ENCODE measurements at places on chromosomes 13 and 19.

DNA sequence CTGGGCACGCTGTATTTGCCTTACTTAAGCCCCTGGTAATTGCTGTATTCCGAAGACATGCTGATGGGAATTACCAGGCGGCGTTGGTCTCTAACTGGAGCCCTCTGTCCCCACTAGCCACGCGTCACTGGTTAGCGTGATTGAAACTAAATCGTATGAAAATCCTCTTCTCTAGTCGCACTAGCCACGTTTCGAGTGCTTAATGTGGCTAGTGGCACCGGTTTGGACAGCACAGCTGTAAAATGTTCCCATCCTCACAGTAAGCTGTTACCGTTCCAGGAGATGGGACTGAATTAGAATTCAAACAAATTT, 676 bp downstream of the BRCA2 start:
- DNase-seq, result no peak

GRCh38 chr13:81987159-81987558, 1646.2 kb upstream of the SPRY2 start:
- DNase-seq, result no peak

DNA sequence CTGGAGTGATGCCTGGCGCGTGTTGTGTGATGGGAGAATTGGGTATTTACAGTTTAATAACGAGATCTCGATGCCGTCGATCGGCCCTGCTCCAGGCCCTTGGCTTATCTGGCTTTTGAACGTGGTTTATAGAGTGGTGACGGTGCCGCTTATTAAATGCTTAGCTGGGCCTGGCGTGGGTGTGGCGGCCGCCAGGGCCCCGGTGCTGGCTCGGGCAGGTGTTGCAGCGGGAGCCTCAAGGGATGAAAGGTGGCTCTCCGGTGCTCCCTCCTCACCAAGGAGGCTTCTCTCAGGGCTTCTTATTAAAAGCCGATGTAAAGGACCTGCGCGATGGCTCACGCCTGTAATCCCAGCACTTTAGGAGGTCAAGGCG, 173.8 kb downstream of the KDM4B start:
- no peak for DNase-seq

GRCh38 chr13:113616991-113617749, 32.6 kb downstream of the TFDP1 start:
- DNase-seq, result no peak

DNA sequence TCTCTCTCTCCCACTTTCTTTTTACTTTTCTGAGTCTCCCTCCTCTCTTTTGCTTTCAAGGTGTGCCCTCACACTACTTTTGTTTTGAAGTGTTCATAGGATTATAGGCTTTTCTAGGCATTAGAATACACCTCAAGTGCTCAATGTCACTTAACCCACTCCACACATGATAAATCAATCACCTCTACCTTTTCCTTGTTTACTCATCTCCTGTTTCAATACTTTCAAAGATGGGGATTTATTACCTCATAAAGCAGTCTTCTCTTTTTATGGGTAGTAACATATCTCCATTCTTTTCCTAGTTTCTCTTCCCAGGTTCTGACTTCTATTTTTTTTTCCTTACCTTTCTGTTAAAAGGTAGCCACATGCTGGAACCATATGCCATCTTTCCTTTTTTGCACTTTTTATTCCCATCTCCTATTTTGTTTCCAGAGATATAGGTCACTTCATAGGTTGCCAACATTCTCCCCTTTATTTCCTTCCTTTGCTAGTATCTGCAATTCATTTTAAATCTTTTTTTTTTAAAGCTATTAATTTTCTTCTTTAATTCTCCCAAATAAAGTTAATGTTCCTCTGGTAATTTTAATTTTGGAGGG, 137.6 kb upstream of the SLC10A2 start:
- DNase-seq, result no peak

DNA sequence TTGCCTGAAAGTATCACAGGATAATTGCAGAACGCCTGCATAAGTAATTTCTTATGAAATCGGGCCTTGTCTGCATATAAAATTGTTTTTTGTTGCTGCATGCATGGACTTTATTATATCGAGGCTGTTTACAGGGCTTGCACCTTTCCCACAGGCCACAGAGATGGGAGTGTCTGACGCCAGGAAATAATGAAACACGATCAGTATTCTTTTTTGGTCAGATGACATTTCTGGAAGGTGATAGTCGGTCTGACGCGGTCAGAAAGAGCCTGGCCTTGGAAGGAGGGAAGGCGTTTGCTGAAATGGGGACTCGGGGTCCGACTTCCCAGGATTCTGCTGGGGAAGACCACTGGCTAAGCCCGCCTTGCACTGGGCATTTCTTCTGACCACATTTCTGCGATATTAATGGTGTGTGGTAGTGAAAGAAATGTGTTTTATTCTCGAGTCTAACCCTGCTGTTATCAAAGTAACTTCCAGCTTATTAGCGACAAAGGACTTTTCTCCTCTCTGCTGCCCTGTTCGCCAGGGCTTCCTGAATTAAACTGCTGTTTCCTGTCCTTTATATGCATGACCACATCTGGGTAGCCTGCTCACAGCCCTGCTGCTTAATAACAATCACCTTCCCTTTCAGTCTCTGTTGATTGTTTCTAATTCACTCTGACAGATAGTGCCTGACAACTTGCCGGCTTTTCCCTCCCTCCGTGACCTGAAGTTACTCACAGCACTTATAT, 11.6 kb upstream of the ZNF536 start:
- DNase-seq, result no peak

DNA sequence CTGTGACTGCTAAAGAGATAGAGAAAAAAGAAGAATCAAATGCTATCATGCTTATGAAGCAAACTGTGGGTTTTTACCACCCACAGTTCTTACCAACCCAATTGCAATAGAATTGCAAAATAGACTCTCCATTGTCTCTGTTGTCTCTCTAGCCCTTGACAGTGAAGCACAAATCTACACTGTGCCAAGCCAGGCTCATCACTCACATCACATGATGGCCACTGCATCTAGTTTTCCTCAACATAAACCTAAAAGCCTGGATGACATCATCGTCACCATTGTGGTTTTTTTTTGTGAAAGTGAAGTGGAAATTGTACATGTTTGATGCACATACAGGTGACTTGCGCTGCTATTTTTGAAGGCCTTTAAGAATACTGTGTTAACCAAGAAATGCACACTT, 56.1 kb downstream of the KL start:
- no peak for DNase-seq

DNA sequence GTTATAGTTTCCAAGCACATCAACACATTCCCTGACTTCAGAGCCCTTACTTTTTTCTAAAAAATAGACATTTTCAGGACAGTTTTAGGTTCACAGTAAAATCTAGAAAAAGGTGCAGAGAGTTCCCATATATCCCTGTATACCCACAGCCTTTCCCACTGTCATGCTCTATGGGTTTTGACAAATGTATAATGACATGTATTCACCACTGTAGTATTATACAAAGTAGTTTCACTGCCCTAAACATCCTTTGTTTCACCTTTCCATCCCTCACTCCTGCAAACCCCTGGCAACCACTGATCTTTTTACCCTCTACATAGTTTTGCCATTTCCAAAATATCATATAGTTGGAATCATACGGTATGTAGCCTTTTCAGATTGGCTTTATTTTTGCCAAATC, 15.6 kb downstream of the NAA16 start:
- no peak for DNase-seq

DNA sequence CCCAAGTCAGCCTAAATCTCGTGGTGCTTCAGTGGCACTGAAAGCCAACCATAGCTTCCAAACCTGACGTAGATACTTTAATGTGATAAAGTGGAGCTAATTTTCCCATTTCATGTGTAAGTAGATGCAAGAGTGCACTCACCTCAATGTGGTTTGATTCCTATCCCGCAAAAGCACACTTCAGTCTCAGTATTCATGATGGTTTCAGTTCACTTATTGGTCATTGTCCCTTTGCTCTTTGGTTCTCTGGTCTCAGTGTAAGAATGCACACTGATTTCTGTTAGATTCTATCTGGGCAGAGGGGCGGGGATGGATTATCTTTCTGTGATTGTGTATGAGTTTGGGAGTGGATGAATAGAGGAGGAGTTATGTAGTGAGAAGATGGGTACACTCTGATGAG, 340.6 kb downstream of the KCNRG start:
- DNase-seq, result no peak

- DNase-seq, result no peak
Observed at GRCh38 chr19:14843578-14843977, 5.1 kb downstream of the OR7A10 start.

GRCh38 chr13:87087741-87088140, 583.4 kb upstream of the SLITRK5 start:
- DNase-seq, result no peak

DNA sequence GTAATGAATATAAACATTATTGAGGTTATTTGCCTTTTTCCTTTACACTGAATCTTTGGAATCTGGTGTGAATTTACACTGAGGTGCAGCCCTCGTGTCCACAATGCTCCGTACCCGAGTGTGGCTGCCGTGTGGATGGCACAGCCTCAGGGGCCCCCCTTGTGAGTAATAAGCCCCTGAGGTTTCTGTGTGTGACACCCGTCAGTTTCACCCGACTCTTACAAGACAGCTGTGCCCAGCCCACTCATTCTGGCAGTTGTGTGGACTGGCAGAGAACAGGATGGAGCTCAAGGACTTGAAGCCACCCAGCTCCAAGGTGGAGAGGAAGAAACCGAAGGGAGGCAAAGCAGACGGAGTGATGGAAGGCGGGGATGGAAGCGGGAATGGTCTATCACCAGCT, 7.8 kb downstream of the PROZ start:
- DNase-seq, result no peak

GRCh38 chr13:35858665-35859064, 272.5 kb downstream of the DCLK1 start:
- no peak for DNase-seq

DNA sequence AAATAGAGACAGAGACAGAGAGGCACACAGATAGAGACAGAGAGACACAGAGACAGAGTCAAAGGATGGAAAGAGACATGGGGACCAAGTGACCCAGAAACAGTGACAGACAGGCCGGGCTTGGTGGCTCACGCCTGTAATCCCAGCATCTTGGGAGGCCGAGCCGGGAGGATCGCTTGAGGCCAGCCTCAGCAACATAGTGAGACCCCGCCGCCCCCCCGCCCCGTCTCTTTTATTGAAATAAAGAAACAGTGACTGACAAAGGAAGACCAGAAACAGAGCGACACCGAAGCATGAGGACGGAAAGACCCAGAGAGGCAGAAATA, 848 bp upstream of the NECTIN2 start:
- no peak for DNase-seq

- no peak for DNase-seq
Observed at GRCh38 chr19:45362291-45362690, 8.1 kb downstream of the ERCC2 start.

GRCh38 chr13:51761643-51762350, 42.2 kb downstream of the DHRS12 start:
- DNase-seq, result no peak

GRCh38 chr13:29499506-29500165, 95.9 kb downstream of the SLC7A1 start:
- DNase-seq, result no peak

DNA sequence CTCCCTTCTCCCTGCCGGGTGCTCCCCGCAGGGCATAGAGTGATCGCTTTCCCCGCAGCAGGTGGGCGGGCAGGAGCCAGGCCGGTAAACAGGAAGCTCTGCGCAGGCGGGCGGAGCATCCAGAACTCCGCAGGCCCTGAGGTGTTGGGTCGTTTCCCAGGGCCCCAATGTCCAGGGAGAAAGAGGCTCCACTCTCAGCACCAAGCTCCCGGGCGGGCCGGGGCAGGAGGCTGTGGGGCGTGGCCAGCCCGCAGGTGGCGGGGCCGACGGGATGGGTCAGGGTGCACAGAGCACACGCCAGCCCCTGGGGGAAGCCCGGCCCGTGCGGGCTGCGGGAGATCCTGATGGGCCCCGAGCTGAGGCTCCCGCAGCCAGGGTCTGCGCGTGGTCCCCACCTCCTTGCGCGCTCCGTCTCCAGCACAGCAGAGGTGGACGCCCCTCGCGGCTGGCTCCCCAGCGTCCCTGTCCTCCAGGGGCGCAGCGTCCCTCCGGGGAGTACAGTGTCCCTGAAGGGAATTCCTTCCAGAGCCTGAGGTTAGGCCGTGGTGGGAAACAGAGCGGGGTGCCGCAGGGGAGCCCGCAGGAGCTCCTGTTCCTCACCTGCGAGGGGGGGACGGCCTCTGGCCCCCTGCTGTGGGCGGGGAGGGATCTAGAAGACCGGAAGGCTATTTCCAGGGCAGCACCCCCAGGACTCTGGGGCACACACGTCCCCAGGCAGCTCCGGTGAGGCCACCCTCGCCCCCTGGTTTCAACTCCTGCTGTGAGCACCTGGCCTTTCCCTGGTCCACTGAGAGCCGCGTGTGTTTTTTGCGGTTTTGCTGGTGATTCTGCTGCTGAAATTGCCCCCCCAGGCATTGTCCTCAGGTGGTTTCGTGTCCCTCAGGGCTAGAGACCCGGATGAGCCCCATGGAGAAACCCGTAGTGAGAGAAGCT, 12.2 kb downstream of the PIP5K1C start:
- DNase-seq, result no peak

- peak; percentile 14 for DNase-seq
Observed at GRCh38 chr19:17311455-17312188, 2.3 kb downstream of the DDA1 start.

DNA sequence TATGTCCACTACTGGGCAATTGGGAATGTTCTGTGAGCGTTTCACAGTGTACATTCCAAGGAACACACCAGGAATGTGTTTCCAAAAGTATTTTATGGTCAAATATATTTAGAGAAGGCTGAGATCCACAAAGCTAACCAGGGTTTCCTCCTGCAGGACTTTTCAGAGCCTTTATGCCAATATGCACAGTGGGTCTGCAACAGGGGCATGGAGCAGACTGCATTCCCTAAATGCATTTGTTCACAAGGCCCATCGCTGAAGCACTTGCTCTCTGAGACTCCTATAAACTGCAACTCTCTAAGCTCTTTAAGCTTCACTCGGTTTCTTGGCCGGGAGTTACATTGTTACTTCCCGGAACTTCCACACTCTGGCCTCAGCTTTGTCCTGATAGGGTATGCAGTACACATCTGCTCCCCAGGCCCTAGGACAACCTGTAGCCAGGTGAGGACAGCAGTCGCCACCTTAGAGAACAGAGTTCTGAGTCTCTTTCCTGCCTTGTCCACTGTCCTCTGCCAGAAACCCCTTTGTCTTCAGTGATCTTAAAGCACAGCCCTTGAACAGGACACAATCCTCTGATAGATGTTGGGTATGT, 33.5 kb downstream of the FBN3 start:
- DNase-seq, result no peak

- no peak for DNase-seq
Observed at GRCh38 chr13:95049772-95050171, 251.5 kb downstream of the ABCC4 start.

Data from D721Med (cell line).